Activated gamma-delta T cell treated with anti-CD3 and anti-CD28 coated beads, Interleukin-2, amount 50 U/mL, for 16 hours (primary cell): ENCODE measurements at places on chromosomes 2 and 18.

- no peak for DNase-seq
Observed at GRCh38 chr2:191015239-191015638, 1.3 kb upstream of the STAT1 start.

DNA sequence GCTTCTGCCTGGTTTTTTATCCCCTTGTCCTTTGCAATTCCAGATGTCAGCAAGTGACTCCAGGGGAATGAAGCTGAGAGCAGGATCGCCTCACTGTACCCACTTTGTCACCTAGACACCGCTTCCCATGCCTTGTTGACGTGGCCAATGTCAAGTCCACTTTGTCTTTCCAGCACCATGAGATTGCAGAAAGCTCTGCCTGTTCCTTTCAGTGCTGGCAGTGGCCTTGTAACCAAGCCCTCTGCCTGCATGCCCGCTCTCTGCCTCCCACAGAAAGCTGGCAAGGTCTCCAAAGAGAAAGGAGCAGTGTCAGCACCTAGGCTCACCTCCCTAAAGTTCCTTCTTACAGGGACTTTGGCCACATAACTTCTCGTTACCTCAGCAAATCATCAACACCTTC lies 282.2 kb upstream of the ST6GAL2 start:
- no peak for DNase-seq

GRCh38 chr2:97708608-97709007 lies 4.8 kb upstream of the ZAP70 start:
- no peak for DNase-seq

DNA sequence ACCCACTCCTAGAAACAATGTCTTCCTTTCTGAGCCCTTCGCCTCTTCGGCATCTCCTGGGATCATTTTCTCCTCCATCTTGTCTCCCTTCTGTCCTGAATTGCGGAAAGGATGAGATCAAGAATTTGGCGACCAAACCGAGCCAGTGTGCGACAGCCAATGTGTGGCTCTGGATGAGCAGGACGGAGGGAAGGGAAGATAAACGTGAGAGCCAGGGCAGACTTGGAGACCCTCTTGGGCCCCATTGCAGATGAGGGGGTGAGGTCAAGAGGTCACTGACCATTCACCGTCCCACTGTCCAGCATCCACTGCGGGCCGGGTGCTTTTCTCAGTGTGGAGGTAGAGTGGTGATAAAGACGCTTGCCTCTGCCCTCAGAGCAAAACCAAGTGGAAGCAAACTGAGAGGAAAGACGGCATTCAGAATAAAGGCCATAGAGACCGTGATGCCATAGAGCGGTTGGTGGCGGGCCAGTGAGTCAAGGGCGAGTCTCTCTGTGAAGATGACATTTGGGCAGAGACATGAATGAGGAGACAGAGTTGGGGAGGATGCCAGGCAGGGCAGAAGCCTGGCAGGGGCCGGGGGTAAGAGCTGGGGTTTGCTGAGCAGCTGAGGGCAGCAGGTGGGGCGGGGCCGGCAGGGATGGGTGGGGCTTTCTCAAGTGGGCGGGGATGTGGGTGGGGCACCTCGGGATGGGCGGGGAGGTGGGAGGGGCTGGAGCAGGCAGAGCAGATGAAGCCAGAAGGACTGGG lies 55.6 kb downstream of the ACAA2 start:
- DNase-seq = no peak

DNA sequence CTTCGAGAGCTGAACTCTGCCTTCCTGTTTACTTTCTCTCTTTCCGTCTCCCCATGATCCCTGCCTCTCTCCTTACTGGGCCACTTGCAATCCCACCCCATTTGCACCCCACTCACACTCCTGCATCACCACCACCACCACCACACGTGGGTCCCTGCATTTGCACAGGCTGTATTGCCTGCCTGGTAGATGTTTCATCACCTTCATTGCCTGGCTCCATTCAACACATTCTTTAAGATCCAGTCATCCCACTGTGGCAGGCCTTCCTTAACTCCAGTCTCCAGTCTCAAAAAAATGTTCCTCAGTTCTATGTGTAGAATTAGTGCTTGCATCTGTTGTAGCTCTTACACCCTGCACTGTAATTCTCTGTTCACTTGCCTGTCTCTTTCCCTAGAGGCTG lies 13.9 kb downstream of the NOSTRIN start:
- DNase-seq = no peak

DNA sequence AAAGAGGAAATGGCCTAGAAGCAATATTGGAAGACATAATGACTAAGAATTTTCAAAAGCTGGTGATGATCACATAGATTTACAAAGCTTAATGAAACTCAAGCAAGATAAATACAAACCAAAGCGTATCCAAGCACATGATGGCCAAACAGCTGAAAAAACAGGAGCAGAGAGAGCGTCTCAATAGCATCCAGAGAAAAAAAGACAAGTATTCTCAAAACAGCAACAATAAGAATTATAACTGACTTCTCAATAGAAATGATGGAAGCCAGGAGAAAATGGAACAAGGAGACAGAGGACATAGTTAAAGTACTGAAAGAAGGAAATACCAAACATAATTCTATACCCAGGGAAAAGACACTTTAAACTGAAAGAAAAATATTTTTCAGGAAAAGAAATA lies 437.2 kb upstream of the TNP1 start:
- DNase-seq = no peak

GRCh38 chr2:238108423-238109183 lies 8.5 kb downstream of the ESPNL start:
- DNase-seq = no peak

DNA sequence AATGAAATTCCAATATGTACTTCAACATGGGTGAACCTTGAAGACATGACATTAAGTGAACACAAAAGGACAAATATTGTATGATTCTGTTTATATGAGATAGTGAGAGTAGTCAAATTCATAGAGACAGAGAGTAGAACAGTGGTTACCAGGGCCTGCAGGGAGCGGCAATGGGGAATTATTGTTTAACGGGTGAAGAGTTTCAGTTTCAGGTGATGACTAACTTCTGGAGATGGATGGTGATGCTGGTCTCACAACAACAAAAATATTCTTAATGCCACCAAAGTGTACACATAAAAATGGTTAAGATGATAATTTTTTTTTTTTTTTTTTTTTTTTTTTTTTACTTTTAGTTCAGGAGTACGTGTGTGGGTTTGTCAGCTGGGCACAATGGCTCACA lies 109.4 kb upstream of the TMEM200C start:
- DNase-seq = no peak

DNA sequence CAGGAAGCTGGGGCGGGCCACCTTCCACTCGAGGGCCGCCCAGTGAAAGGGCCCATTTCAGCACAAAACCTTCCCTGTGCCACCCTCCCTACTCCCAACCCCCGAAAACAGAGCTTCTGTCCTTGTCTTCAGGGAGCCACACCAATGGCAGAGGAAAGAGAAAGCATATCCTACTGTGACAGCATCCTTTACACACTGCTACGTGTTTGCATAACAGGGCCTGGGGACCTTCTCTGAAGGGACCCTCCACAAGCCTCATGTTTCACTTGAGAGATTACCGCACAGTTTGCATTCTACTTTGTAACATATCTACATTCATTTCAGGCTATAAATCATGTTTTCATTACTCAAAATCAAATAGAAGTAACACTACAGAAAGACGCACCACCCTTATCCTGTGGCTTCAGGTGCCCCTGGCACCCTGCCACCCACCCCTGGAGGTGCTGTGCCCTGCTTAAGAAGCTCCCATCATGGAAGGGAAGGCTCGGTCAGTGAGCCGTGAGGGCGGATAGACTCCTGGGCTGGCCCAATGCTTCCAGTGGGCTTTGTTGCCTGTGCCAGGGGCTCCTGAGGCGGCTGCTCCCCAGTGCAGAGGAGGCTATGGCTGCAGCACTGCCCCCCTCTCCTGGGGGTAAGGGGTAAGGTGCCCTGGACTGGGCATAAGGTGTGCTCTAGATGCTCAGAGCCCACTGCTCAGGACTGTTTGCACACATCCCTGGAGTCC lies 52.0 kb downstream of the EIPR1 start:
- no peak for DNase-seq

GRCh38 chr18:10689236-10690034 lies 163.6 kb downstream of the NAPG start:
- DNase-seq = no peak

DNA sequence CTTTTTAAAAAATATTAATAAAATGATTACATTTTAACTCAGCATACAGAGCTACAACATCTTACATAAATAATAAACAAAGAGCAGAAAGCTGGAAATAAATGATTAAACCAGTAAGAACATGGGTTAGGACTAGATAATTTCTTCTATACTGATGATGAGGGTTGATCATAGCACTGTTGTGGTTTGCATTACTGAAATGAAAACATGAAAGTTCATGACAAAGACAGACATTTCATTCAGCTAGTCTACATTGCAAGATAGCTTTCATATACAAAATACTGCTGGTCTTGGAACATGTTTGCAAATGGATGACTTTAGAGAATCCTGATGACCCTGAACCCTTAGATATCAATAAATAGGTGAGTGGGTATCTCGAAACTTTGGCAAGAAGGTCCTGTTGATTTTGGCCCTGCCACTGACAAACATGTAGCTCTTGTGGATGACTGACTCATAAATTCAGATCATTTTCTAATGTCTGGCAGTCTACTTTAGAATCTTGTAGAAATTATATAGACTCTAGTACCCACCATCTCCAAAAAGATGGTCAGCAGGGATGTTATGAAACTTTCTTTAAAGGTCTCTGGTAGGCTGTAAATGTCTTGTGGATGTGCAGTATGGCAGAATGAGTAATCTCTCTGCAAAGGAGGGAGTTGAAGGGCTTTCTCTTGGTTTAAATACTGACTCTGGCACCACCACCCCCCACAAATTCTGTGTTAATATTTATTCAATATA lies 15.5 kb upstream of the CDC42EP3 start:
- DNase-seq = no peak

DNA sequence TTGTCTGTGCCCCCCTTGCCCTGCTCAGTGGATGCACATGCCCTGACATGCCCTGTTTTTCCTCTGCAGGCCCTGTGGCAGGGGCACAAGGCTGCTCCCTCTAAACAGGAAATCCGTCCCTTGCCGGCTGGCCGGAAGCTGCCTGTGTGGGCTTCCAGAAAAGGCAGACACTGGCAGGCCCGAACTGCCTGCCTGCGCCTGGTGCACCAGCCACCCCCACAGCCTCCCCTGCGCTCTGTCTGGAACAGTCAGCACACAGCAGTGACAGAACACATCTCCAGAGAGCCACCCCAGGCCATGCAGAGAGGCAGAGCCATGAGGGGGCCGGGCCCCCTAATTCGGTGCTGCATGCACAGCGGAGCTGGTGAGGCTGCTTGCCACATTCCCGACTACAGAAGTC lies 33.5 kb downstream of the LOXHD1 start:
- no peak for DNase-seq

- no peak for DNase-seq
Observed at GRCh38 chr2:228629251-228629650, 447.8 kb upstream of the SPHKAP start.
